Stimulated activated naive CD8-positive, alpha-beta T cell treated with anti-CD3 and anti-CD28 coated beads, Interleukin-15, Interleukin-2, amounts not matched to agents 100 U/mL and 50 U/mL, for 24 hours (primary cell): ENCODE measurements at places on chromosomes 7 and 10.

GRCh38 chr7:72254455-72254854 is 157.7 kb downstream of the CALN1 start:
- DNase-seq = no peak

- no peak for DNase-seq
Measured at GRCh38 chr7:29328045-29328444, 133.5 kb downstream of the CHN2 start.

DNA sequence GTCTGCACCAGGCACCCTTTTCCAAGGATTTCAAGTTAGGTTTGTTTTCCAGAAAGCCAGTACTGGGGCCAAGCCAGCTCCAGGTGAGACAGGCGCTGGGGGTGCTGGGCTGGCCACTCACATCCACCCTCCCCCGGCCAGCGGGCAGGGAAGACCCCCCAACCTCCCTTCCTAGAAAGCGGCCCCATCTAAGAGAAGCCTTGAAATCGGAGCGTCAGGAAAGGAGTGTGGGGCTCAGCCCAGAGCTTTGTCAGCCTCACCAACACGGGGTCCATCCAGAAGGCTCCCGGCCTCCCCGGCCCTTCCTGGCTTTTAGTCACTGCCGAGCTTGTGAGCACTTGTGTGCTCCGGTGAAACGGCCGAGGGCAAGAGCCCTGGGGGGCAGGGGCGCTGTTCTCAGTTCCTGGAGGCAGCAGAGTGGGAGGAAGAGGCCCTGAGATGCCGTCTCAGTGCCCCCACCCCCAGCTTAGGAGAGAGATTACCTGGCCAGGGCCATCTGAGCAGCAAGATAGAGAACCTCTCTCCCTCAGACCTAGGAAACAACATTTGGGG is 39.6 kb downstream of the PDGFA start:
- no peak for DNase-seq

- DNase-seq = no peak
Measured at GRCh38 chr10:17088118-17088806, 41.3 kb downstream of the CUBN start.

GRCh38 chr7:101174322-101174854 is 5.7 kb downstream of the NAT16 start:
- no peak for DNase-seq

DNA sequence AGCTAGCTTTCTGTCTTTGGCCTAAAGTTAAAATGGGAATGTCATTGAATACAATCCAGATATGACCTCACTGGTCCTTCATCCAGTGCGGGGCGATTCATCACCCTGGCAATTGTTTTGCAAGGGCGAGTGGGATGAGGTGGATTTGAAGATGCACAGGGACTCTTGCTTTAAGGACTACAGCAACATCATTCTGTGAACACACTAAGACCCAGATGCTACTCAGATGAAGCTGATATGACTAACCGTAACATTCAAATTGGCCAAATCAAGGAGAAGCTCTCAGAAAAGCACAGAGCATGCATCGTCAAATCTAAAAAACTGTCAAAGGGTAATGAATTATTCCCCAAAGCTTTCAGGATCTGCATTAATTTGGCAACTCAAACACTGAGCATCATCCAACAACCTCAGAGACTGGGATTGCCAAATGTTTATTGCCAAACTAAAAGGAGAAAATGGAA is 12.8 kb downstream of the CPA1 start:
- DNase-seq = no peak

DNA sequence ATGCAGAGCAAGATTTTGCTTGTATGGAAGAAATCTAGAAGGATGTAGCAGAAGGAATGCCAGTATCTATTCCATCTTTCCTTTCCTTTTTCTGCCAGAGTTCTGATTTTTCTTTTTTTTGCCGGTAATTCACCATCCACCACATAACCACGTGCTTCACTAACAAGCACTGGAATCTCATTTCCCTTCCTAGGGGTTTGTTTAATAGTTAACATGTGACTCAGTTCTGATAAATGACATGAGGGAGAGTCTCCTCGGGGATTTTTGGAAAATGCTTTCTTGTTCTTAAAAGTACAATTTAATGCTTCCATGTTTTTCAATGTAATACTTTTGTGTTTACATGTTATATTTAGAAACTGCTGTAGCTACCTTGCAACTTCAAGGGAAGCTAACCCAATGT is 590.2 kb downstream of the SH2D4B start:
- no peak for DNase-seq

GRCh38 chr7:134723892-134724291 is 55.5 kb upstream of the CALD1 start:
- DNase-seq = no peak

DNA sequence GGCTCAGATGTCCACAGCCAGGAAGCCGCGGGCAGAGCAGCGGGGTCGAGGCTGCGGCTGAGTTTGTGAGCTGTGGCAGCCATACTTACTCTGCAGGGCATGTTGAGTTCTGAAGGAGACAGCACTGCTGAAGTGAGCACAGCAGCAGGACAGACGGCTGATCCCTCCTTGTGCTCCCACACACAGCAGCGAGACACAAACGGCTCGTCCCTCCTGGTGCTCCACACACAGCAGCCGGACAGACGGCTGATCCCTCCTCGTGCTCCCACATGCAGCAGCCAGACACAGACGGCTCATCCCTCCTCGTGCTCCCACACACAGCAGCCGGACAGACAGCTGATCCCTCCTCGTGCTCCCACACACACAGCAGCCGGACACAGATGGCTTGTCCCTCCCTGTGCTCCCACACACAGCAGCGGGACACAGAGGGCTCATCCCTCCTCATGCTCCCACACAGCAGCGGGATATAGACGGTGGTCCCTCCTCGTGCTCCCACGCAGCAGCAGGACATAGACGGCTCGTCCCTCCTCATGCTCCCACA is 305.1 kb downstream of the PTPRN2 start:
- no peak for DNase-seq

- DNase-seq = no peak
Measured at GRCh38 chr10:75243426-75243825, 7.7 kb upstream of the COMTD1 start.

DNA sequence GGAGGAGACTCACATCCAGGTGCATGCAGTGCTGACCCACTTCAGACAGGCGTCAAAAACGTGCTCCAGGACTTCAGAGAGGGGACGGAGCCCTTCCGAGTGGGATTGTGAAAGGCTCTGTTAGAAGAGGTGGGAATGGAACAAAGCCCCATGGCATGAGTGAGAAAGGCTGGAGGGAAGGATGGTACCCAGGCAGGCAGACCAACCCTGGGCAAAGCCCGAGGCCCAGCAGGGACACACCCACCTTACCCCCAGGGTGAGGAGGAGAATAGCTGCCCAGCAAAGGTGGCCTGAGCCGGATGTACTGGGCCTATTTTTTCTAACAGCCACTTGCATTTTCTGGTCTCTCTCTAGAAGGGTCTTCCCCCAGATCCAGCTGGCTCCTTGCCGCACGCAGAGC is 14.8 kb downstream of the CHAT start:
- DNase-seq = no peak

GRCh38 chr10:128221117-128221516 is 94.9 kb upstream of the MKI67 start:
- DNase-seq = no peak

- no peak for DNase-seq
Measured at GRCh38 chr7:38677981-38678697, 47.0 kb upstream of the AMPH start.

DNA sequence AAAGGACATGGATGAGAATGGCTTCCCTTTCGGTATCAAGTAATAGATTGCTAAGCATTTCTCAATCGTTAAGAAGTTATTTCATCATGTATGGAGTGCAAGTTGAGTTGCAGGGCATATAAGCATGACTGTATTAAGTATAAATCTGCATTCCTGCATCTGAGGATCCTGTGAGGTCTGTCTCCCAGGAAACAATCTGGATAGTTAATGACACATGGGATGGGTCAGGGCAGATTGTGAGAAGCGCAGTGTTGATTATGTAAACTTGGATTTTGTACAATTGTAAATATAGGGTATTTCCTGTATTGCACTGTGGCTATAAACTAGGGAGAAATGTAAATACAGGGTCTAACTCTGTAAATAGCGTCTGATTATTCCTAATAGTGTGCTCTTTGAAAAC is 102.6 kb downstream of the PLXDC2 start:
- DNase-seq = no peak

- DNase-seq = no peak
Measured at GRCh38 chr7:135943134-135943879, 33.9 kb downstream of the MTPN start.

DNA sequence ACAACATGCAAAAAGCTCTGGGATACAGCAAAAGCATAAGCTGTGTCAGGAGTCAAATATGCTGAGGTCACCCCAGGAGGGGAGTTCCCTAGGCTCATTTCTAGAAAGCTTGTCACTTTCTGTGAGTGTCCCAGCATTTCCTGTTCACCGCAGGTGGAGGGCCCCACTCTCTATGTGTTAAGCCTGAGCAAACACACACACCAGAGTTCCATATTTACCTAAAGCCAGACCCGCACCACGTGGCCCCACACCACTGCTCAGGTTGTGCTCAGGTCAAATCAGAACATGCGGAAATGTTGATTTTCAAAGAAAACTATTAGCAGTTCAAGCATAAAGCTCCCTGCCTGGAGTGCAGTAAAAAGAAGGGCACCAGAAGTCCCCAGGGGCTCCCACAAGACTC is 259.6 kb upstream of the PPP2R2D start:
- peak; percentile 6 for DNase-seq

DNA sequence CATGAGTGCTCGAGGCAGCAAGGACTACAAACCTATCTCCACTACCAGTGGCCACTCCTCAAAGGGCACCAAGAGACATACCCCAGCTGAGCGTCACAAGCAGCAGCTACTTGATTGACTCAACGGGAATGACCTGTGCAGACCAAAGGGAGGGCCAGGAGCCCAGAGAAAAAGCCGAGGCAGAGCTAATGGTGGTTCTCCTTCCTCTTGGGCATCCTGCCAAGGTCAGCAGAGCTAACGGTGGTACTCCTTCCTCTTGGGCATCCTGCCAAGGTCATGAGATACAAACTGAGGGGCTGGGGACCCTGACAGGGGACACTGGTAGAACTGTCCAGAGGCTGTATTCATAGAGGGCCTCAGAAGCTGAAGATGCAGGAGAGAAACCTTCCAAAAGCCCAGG is 60.4 kb downstream of the FAM53B start:
- DNase-seq = no peak

- no peak for DNase-seq
Measured at GRCh38 chr7:137407078-137407477, 63.5 kb upstream of the PTN start.

DNA sequence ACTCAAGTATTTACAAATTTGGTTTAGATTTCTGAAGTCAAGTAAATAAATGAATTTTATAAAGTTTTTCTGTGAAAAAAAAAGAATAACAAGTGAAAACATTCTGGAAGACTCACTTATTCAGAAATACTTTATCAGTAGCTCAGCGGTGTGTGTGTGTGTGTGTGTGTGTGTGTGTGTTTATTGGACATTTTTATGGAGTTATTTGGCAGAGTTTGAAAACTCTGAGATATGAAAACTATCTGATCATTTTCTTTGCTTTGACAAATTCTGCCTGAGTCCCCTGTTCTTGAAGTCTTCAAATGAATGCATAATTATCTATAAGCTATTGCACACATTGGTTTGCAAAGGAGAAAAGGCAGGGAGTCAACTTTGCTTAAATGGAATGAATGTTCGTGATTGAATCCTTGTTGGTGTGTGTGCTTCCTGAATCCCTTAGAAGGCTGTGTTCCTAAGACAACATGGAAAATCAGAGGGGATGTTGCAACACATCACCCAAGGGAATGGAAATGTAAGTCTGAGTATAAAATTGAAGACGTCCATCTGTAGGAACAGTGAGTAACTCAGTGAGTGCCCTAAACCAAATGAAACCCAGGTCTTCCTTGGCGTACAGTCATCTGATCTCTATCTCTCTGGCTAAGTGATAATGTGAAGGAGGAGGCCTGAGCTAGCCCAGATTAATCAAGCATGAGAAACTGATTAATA is 160.9 kb downstream of the REEP3 start:
- DNase-seq = no peak

- DNase-seq = no peak
Measured at GRCh38 chr7:41886262-41886900, 183.5 kb upstream of the INHBA start.

DNA sequence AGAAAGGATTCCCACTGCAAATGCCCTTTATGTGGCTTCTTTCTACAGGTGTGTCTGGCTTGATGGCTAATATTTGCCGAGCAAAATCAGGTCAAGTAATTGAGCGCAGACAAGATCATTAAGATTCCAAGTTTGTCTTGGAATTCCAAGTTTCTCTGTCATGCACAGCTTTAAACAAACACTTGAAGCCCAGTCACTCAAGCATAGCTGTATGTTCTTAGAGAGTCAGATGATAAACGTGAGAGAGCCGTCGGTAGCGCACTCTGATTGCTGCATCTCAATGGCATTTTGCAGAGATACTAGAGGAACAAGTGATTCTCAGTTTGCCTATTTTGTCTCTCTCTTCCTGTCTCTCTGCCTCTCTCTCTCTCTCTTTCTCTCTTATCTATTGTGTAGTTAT is 658 bp downstream of the DMBT1 start:
- DNase-seq = no peak

- no peak for DNase-seq
Measured at GRCh38 chr10:52864201-52865106, 91.9 kb upstream of the MBL2 start.

DNA sequence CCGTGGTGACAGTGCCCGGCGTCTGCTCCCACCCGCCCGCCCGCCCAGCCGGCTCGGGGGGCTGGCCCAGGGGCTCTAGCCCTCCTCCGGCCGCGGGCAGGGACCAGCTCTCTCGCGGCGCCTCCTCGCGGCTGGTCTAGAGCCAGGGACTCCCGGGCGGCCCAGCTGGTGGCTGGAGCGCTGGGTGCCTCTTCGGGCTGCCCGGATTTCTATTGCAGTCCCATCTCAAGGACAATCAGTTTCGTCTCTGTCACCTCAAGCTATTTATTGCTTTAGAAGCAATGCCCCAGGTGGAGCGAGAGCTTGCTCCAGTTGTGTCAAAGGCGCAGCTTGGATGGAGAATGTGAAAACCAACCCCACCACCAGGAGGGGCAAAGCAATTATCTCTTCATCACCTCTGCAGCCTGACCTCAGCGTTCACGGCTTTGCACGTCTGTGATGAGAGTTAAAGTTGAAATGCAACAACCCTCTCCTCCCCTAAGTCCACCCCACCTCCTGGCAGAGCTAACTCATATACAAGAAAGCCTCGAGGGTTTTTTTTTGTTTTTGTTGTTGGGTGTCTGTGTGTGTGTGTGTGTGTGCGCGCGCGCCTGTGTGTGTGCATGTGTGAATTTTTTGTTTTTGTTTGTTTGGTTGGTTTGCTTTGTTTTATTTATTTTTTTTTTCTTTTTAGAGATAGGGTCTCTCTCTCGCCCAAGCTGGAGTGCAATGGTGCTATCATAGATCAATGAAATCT is at the start of gene ITGA8:
Gene ITGA8, minus strand, starts transcription at position 24 of the 736 bp plus-strand sequence. CDS start 151 bp downstream, outside the sequence.
- no peak for DNase-seq

GRCh38 chr7:70571961-70572360 is 560.0 kb upstream of the GALNT17 start:
- DNase-seq = no peak

- no peak for DNase-seq
Measured at GRCh38 chr10:130921461-130921860, 390.1 kb downstream of the TCERG1L start.

- DNase-seq = no peak
Measured at GRCh38 chr10:34505338-34505737, 309.8 kb downstream of the PARD3 start.

GRCh38 chr10:1309617-1310270 is 253.6 kb downstream of the WDR37 start:
- DNase-seq = no peak
